ENCODE measurements at places on chromosomes 16 and 17.

DNA sequence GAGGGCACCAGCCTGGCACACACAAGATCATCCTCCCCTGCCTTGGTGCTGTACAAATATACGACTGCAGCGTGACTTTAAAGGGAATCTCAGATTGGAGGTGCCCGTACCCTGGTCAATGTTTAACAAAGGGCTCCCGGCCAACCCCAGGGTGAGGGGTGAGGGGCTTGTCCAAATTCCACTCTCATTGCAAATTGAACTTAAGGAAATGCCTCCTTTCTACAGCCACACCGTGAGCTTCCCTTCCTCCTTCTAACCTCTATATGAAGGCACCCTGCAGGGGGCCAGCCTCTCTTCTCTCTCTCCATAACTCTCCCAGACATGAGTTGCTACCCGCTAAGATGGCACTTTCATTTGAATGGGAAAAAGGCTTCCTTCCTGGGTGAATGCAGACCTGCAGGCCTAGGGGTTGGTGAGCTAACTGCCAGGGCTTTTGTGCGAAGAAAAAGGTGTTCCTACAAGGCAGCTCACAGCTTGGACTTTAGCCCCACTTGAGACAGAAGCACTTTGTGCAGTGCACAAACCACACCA lies 76.6 kb downstream of the IRF8 start:
- DNase-seq, result no peak

DNA sequence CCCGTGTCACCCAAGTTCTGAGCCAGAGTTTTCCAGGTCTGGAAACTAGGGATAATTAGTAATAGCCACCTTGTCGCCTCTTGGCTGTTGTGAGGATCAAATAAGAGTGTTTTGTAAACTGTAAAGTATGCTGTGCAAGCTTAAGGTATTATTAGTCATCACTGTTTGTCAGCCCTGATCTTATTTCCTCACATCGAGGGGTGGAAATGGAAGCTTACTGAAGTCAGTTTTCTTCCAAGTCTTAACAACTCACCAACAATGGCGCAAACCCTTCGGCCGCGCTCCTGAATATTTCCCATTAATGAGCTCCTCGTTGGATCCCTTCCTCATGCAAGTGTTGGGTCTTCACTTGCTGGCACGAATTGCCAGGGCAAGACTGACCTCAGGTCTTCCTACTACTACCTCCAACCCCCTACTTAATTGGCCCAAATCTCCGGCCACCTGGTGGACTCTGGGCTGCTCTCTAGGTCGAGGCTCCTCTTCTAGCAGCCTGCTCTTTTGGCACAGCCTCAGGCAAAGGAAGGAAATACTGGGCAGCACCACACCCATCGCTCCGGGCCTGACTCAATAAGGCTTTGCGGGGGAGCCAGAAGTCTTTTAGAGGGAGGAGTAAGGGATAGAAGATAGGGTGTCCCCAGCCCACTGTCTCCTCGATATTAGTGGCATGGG lies 885 bp upstream of the SLC35B1 start:
- DNase-seq, result no peak

- DNase-seq, result no peak
These were observed 18.7 kb upstream of the ARHGAP17 start for GRCh38 chr16:25033852-25034251.

DNA sequence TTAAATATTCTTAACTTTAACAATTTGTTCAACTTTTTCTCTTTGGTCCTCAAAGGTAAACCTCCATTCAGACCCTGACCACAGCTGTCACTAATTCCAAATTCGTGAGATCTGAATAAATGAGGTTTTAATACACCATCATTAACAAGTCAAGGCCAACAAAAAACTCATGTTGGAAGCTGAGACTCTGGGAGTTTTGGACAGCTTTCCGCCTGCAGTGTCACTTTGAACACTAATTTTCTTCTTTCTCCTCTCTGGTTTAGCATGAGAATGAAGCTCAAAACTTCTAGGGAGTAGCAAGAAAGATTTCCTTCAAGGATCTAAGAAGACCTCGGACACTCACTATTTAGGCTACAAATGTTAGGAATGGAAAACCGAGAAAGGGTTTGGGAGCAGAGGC lies 32.7 kb upstream of the DNAH9 start:
- no peak for DNase-seq

GRCh38 chr17:17537311-17538099 lies 41.3 kb upstream of the RASD1 start:
- DNase-seq, result no peak

DNA sequence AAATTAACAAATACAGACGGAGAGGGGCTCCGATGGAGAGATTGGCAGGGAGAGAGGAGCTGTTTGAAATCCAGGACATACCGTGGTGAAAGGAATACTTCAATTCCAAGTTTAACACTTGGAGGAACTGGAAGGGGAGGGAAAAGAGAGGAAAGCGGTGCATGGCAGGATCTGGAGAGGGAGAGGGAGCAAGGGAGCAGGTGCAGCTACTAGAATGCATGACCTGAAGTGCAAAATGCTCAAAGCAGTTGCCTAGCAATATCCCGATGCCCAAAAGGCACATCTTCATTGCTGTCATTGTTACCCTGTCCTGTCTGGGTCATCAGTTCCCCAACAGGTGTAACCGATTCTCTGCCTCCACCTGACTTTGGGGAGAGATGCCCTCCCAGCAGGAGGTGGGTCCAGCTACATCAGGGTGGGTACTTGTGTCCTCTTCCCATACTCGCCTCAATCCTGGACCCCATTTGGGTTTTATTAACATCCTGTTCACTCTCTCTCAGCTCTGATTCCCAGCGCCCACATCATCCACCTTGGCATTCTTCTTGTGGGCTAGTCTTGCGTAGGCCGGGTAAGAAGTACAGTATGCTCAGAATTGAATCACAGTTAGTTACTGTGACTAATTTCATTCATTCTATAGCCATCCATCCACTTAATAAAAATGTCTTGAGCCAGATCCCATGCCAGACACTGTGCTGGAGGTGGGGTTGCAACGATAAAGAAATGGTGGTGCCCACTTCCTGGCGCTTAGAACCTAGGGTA lies 37.4 kb upstream of the EMP2 start:
- no peak for DNase-seq

GRCh38 chr17:6070913-6071511 lies 833 bp downstream of the WSCD1 start:
- no peak for DNase-seq

DNA sequence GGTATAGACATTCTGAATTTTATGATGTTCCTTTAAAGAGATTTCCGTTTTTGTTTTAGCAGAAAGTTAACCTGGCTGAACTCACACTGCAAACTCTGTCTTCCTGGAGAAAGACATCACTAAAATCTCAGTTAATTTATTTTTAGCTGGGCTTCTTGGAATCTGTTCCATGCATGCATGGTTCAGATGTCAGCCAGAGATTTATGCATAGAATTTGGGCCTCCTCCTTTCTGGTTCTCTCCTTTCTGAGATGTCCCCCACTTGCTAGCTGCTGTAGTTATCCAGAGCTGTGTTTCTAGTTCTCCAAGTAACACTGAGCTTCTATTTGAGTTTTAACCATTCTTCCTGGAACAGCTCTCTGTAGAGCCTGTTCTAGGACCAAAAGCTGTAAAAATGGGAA lies 77.3 kb upstream of the TANC2 start:
- no peak for DNase-seq

- DNase-seq, result no peak
These were observed 28.4 kb downstream of the KDM8 start for GRCh38 chr16:27231692-27232060.

- no peak for DNase-seq
These were observed 253.7 kb downstream of the TOX3 start for GRCh38 chr16:52293204-52293603.

GRCh38 chr16:87044032-87044382 lies 273.2 kb downstream of the C16orf95 start:
- DNase-seq, result no peak

GRCh38 chr16:82715833-82716232 lies 89.1 kb downstream of the CDH13 start:
- DNase-seq, result no peak

DNA sequence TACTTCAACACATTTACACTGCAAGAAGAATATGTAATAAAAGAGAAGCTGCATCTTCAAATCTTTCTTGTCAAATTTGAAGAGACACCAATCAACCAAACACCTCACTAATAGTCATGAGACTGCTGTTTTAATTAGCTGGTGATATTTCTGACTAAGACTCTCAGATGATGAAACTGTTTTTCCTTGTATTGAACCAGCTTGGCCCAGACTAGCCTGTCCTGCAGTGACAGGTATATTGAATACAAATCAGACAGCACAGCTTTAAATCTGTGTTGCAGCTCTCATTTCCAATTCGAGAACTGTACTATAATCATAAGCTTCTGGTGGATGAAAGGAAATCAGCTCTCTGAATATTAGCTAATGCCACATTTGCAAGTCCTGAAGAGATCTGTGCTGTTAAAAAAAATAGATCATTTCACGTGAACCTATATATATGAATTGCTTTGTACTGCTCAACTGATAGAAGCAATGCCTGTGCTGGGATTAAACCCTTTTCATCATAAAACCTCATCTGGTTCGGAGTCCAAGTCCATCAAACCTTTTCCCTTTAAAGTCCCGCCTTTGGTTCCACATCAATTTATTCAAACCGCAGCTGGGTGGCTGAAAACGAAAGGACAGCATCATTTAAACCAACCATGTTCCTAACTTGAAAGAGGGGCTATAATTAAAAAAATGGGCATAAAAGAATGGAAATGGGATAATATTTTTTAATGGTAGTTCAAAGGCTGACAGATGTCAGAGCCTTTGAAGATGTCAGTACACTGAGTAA lies 306.2 kb downstream of the CEP112 start:
- no peak for DNase-seq

DNA sequence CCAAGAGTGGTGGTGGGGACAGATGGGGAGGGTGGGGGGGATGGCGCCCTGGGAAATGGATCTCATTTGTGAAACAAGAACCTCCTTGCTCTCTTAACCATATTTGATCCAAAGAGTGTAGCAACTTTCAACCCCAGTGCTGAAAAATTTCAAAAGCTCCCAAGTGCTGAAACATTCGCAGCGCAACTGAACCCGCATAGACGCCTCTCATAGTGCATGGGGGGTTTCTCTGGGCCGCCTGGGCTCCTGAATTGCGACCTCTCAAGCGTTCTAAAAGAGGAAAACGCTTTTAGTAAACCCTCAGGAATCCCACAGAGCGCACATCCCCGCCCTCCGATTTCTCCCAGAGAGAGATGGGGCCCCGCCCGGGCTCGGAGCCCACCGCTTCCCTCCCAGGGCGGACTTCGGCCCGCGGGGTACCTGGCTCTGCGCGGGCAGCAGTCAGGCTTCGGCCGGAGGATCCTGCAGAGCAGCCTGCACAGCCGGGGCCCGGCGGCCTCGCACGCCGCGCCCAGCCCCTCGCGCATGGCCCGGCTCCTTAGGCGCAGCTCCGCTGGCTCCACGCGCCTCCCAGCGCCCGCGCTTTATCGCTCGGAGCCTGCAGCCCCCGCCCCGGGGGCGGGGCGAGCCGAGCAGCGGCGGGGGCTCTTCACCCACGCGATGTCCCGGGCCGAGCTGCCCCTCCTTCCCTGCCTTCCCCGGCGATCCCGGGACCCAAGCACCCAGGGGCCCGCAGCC lies 7.0 kb downstream of the NOS2 start:
- no peak for DNase-seq

DNA sequence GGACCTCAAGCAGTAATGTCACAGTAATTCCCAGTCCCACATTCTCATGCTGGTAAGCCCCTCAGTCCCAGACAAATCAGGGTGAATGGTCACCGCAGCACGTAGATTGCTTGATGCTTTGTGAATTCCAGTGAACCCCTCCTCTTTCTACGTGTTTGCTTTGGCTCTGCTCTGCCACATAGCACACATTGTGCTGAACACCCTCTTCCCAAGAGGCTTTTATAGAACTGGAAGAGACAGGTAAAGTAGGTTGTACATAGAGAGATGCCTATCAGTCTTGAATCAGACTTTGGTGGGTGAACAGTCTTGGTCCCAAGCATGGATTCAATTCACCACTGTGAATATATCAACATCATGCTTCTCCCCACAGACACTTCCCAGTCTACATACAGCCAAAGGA lies 579 bp upstream of the KRTAP9-6 start:
- no peak for DNase-seq

GRCh38 chr16:30053376-30054015 lies 12.1 kb upstream of the ALDOA start:
- no peak for DNase-seq

DNA sequence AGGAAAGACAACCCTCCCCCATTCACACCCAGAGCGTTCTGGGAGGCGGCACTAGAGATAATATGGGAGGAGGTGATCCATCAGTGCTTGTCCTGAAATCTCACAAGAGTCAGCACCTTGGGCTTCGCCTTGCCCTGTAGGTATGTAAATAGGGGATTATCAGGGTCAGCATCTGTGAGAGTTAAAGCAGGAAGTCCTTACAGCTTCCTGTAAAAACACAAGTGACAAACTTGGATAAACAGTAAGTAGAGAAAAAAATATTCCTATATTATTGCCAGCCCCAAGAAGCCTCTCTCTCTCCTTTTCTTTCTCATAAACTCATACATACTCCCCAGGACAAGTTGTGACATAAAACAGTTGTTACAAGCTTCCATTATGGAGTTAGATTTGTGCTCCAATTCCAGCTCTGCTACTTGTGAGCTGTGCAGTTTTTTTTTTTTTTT lies 187.7 kb downstream of the MAF start:
- DNase-seq, result no peak

- no peak for DNase-seq
These were observed 265.1 kb downstream of the WWOX start for GRCh38 chr16:78364556-78364880.

GRCh38 chr16:1678500-1679098 lies 520 bp downstream of the JPT2 start:
- peak; percentile 8 for DNase-seq

GRCh38 chr17:72346306-72346705 lies 225.5 kb downstream of the SOX9 start:
- DNase-seq, result no peak

- no peak for DNase-seq
These were observed 390 bp upstream of the UNC13D start for GRCh38 chr17:75844530-75845057.

DNA sequence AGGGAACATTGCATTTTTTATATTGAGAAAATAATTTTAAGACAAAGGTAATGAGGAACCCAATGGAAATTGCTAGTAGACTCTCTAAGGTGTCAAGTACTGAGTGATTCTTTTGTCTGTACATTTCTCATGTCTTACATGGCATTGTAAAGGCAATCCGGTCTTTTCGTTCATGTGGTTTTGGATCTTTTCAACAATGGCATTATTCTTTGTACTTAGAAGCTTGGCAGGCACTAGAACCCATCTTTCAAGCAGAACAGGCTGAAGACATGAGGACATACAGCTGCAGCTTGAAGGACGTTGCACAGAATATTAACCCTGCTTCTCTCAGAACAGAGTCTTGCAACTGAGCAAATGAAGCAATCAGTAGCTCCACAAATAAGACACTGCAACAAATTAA lies 231.5 kb upstream of the ZFHX3 start:
- DNase-seq, result no peak
